ENCODE measurements at places on chromosomes 13 and 19.

DNA sequence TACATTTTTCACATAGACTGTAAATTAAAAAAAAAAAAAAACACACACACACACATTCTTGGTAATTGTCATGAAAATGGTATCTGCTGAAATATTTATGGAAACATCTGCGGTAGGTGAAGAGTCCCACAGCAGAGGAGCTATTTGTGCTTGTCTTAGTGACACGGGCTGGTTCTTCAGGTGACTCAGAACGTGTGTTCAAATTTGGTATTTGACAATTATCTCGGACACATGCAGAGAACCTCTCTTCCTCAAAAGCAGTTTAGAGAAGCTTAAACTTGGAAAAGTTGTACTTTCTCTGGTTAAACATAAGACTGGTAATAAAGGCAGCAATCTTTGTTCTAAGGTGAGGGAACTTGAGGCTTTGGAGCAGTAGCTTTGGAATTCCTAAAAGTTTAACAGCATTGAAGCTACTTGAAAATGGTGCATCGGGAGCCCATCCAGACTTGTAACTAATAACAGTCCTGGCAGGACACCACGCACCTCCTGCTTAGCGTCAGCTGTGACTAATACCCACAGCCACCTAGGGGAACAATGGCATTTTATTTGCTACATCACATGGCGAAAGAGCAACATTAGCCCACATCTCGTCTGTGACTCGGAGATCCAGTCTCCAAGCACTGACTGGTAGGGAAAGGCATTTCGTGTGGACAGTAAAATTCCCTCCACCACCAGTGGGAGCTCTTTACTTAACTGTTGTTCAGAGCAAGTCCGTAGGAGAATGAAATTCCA is 1505.1 kb upstream of the SLC10A2 start:
- peak; percentile 67 for DNase-seq

DNA sequence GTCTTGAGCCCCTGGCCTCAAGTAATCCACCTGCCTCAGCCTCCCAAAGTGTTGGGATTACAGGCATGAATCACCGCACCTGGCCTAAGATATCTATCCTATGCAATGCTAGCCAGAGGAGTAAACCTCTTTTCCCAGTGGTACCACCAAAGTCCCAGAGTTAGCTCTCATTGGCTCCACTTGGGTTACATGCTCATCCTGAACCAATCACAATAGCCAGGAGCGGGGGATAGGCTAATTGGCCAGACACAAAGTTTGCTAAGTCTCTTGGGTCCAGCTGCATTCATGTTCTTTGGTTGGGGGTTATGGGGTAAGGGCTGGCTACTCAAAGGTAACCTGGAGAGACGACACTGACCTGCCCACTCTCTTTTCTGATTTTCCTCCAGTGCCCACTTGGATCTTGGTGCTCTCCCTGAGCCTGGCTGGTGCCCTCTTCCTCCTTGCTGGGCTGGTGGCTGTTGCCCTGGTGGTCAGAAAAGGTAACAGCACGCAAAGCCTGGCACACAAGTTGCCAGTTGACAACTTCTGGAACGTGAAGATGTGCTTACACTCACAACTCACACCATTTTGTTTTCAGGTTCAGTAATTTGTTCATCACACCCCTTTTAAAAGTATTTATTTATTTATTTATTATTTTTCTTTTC is 7.8 kb downstream of the C19orf38 start:
- no peak for DNase-seq

DNA sequence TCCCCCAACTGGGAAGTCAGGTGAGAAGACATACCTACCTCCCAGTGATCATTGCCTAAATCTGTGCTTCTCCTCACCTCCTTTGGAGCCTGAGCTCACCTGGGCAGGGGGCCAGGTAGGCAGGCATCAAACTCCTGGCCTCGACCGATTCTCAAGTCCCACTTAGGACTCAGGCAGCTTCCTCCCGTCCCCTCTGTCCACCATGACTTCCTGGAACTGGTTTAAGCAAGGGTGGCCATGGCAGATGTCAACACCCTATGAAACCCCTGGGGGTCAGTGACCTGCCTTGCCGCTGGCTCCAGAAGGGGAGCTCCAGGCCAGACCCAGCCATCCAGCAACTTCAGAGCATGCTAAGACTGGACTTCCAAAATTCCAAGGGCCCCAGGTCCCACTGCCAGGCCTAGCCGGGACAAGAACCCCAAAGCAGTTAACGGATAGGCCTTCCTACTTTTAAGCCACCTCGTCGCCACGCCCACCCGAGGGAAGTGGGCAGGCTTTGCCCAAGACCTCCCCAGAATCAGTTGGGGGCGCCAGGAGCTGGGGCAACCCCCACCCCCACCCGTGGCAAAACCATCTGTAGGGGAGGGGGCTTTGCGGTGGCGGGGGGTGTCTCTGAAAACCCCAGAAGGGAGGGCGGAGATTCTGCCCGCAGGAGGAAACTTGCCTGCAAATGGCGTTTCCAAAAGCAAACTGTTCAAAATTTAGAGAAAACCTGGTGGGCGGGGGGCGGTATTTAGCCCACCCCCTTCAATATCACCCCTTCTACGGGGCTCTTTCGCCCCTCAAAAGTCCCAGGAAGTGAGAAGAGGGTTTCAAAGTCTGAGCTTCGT is 657 bp downstream of the PLIN3 start:
- DNase-seq: peak; percentile 34

GRCh38 chr13:99383511-99383921 is 76.3 kb upstream of the GPR183 start:
- no peak for DNase-seq

- no peak for DNase-seq
These were observed 2.3 kb downstream of the CLASRP start for GRCh38 chr19:45041125-45041524.

GRCh38 chr13:66322193-66322740 is 907.9 kb downstream of the PCDH9 start:
- no peak for DNase-seq

DNA sequence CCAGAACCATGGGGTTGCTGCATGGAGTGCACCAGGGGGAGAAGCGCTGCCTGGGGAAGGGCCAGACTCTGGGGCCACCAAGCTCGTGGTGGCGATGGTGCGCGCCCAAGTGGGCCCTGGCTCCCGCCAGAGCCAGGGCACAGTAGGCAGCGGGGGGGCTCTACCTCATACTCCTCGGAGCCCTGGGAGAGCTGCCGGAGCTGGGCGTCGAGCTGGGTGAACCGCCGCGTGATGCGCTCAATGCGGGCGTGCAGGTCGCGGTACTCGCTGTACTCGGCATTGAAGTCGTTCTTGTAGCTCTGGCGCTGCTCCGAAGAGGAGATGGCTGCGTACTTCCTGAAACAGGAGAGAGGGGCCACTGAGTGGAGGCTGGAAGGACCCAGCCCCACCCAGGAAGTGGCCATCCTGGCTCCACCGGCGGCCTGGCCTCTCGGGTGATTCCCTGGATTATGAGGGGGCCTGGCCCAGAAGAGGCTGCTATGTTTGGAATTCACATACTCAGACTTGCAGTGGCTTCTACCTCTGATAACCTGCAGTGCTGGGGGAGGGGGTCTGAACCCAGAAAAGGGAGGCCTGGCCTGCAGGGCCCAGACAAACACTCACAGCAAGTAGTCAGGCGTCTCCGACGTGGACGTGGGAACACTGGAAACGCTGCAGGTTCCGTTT is 8.3 kb upstream of the ISYNA1 start:
- DNase-seq: no peak

- DNase-seq: no peak
These were observed 43.8 kb downstream of the DCT start for GRCh38 chr13:94435604-94436226.

DNA sequence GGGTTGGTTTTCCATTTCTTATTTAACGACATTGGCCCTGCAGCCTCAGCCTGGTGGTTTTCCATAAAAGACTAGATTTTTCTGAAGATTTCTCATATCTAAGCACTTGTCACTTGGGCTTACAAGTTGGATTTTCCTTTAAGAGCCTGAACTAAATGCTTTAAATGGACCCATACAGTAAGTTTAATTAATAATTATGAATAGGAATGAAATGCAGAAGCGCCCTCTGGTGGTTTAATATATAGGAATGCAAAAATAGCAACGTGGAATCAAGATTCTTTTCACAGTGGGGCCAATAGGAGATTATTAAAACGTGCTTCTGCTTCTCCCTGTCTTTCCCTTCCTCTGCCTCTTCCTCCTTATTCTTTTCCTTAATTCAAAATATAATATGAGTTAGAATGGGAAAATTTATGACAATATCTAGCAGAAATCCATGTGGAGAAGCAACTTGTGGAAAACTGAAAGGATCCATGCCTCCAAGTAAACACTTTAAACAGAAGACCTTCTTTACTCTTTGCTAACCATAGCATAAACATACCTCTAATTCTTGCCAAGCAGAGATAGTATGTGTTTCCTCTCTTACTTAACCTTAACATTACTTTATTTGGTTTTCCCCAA is 324.0 kb downstream of the GPC5 start:
- no peak for DNase-seq

DNA sequence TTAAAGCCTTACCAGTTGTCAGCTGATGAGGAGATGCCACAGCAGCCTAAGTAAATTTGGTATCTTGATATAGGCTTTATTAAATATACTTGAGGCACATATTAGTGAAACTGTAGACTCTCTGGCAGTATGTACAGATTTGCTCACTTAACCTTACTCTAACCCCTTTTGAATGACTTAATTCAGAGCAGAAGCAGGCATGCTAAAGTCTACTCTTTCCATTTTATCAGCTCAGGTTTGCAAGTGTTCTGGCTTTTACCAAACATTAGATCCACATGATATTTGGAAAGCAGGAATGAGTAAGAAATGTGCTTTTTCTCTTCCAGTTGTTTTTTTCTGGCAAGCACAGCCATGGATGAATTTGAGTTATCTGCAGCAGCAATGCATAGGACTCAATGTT is 541.0 kb upstream of the PCDH9 start:
- no peak for DNase-seq

DNA sequence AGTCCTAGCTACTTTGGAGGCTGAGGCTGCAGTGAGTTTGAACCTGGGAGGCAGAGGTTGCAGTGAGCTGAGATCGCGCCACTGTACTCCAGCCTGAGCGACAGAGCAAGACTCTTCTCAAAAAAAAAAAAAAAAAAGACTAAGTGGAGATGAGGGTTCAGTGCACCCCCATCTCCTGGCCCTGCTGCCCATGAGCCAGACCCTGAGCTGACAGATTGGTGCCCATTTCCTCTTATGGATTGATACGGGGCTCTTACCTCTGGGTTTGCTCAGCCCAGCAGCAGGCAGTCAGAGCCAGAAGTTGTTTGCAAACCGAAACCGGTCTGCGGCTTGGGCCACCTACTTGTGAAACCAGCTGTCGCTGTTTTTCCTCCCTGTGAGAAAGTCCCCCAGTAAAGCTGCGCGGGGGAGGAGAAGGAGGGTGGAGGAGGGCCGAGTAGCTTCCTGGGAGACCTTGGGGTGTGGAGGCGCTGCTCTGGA is 36.9 kb downstream of the ARRDC2 start:
- no peak for DNase-seq

- no peak for DNase-seq
These were observed 12.8 kb downstream of the MEDAG start for GRCh38 chr13:30918662-30919405.

GRCh38 chr19:7788933-7789323 is 25.9 kb downstream of the CLEC4M start:
- no peak for DNase-seq

GRCh38 chr13:35857769-35858168 is 273.4 kb downstream of the DCLK1 start:
- no peak for DNase-seq

GRCh38 chr19:4393947-4394590 is 6.3 kb downstream of the SH3GL1 start:
- no peak for DNase-seq

GRCh38 chr13:53188120-53188519 is 159.5 kb downstream of the OLFM4 start:
- DNase-seq: no peak

GRCh38 chr19:6235031-6235951 is 44.5 kb downstream of the MLLT1 start:
- no peak for DNase-seq

- DNase-seq: no peak
These were observed 71.9 kb upstream of the KLF12 start for GRCh38 chr13:74206061-74206561.

DNA sequence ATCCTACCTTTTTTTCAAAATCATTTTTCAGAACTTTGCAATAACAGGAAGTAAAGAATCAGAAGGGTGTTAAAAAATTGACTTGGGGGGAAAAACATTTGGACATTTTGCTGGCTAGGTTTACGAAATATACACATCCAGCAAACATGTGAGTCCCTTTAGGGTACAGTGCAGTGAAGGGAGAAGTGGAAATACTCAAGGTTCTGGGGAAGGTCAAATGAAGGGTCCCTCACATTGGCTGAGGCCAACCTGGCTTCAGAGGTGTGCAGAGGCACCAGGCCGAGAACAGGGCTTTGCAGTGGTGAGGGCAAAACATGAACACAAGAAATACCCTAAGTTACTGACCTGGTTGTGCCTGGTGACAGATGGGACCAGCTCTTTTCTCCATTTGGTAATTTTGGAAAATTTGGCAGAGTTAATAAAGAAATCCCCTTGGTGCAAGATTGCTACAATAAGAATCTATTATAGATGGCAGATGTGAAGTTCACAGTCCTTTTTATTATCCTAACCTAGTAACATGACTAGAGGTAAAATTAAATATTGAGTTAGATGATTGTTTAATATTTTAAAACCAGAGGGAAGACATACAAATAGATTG is 1.5 kb upstream of the UPF3A start:
- no peak for DNase-seq

- peak; percentile 35 for DNase-seq
These were observed 826 bp upstream of the BSG start for GRCh38 chr19:571566-571974.

DNA sequence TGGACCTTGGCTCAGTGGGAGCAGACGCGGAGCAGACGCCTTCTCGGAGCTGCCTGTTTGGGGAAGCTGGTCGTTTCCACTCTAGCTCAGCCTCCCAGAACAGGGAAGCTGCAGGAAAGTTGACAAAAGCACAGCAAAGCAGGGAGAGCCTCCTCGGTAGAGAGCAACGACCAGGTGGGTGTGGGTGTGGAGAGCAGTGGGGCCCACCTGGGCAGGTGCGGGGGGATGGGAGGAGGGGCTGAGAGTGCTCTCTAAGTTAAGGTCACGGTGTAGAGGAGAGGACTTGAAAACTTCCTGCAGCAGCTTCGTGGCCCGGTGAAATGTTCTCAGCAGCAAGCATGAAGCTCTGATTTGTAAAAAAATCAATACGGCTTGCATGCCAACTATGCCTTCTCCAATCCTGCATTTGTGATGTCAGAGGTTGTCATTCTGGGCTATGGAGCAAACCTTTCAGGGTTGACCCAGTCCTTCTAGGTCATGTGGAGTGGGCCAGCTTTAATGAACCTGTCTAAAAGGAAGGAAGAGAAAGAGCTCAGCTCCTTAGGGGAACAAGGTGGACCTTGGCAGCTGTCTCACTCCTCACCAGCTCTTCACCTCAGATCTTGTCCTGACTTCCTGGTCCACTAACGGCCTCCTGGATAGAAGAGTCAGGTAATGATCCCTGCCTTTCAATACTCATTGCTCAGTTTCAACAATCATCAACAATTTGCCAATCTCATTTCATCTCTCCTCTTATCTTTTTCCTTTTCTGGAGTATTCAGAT is 85.8 kb upstream of the UBL3 start:
- DNase-seq: no peak

DNA sequence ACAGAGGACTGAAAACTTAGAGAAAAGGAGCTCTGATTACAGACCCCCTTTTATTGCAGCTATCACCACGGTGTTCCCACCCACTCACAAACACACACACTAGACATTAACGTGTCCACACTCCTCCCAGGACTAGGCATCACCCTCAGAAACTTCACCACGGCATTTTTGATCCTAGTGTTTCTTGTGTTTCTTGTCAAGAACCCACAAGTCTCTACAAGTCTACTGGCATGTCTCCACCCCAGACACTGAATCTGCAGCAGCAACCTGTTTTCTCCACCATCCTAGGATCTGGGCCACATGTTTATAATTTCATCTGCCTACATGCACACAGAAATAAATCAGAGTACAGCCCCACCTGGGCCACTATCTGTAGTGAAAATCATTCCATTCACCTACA is 4.3 kb downstream of the ZNF486 start:
- no peak for DNase-seq
